ENCODE measurements at places on chromosomes 3 and 15. TPM values are rescaled to one million over a fixed set of nuclear protein-coding genes. Genes with fewer than 3 reads are reported as not detected.

CPLX3 gene
- 0.07 TPM for total RNA-seq

ATP13A5 gene
- total RNA-seq = not detected

SNTN gene
- total RNA-seq = not detected

LXN gene
- 59.7 TPM for total RNA-seq
